GM04503 (cell line): ENCODE measurements at places on chromosomes 7 and 10.
A peak's percentile ranks its signal among the peaks of the same experiment; 100 is the strongest.

DNA sequence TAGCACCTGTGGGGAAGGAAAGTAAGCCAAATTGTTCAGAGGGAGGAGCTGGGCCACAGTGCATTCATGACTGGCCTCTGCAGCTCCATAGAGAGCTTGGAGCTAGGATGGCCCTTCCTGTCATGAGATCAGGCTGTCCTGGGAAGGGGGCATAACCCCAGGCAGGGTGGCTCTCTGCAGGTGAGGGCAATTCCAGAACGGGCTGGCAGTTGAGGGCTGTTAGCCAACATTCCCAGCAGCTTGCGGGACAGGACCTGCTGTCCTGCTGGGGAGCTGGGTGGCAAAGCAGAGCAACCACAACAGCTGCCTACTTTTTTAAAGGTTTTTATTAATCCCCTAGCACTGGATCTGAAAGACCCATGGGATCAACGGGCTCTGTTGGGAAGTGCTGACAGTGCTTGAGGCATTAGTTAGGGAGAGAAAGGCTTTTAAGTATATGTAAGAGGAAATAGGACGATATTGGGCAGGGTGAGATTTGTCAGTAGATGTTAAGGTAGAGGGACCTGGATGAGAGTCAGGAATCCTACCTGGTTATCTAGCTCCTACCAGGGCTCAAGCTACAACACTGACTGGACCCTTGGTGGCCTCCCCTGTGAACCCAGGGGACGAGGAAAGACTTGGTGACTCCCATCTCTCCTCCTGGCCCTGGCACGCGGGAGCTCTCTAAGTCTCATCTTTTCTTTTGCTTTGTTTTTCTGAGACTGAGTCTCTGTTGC lies 77.8 kb downstream of the NAMPT start:
- no peak for DNase-seq

- DNase-seq, result no peak
Measured at GRCh38 chr7:2802504-2803341, 41.4 kb downstream of the GNA12 start.

GRCh38 chr7:14937581-14937980 lies 35.0 kb upstream of the DGKB start:
- no peak for DNase-seq

GRCh38 chr7:24882989-24883621 lies 96.9 kb downstream of the OSBPL3 start:
- DNase-seq, result peak; percentile 72

DNA sequence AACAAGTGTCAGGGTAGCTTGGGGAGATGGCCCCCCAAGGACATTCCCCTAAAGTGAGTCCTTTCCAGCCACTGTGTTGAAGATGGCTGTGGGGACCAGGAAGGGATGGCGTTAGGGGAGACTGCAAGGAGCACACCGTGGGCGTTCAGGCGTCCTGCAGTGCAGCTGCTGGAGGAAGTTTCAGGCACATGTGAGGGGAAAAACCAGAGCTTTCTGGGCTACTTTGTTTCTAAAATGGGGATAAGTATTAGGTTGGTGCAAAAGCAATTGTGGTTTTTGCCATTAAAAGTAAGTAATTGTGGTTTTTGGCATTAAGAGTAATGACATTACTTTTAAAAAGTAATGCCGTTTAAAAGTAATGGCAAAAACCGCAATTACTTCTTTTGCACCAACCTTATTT lies 14.3 kb downstream of the PRF1 start:
- DNase-seq, result no peak

GRCh38 chr10:52541006-52541473 lies 227.0 kb downstream of the DKK1 start:
- DNase-seq, result peak; percentile 75

- no peak for DNase-seq
Measured at GRCh38 chr10:59388671-59388976, 26.3 kb upstream of the FAM13C start.

DNA sequence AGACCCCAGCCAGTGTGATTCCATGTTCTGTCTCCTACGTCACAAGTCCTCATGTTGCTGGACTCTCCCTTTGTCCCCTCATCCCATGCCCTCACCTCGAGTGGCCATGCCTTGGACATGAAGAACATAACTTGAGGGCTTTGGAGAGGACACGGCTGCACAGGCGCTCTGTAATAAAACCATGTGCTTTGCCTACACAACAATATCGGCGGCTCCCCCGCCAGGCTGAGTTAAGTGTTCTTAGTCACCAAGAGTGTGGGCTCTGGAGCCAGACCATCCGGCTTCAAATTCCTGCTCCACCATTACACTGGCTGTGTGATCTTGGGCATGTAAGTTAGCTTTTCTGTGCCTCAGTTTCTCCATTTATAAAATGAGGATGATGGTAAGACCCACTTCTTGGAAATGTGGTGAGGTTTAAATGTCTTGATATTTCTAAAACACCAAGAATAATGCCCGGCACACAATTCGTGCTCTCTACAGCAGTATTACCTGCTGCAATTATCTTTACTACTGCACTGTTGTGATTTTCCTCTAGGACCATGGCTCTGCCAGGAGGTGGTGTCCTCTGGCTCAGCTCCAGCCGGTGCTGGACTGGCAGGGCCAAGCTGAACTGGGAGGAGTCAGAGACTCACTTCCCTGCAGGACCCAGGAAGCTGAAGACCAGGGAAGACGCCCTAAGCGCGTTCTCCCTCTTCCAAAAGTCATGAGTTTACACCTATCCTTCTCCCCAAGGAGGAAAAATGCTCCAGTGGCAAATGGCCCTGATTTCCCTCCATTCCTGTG lies 15.7 kb downstream of the SLIT1 start:
- DNase-seq, result no peak

GRCh38 chr7:140212100-140212881 lies 35.5 kb upstream of the KDM7A start:
- DNase-seq, result no peak

DNA sequence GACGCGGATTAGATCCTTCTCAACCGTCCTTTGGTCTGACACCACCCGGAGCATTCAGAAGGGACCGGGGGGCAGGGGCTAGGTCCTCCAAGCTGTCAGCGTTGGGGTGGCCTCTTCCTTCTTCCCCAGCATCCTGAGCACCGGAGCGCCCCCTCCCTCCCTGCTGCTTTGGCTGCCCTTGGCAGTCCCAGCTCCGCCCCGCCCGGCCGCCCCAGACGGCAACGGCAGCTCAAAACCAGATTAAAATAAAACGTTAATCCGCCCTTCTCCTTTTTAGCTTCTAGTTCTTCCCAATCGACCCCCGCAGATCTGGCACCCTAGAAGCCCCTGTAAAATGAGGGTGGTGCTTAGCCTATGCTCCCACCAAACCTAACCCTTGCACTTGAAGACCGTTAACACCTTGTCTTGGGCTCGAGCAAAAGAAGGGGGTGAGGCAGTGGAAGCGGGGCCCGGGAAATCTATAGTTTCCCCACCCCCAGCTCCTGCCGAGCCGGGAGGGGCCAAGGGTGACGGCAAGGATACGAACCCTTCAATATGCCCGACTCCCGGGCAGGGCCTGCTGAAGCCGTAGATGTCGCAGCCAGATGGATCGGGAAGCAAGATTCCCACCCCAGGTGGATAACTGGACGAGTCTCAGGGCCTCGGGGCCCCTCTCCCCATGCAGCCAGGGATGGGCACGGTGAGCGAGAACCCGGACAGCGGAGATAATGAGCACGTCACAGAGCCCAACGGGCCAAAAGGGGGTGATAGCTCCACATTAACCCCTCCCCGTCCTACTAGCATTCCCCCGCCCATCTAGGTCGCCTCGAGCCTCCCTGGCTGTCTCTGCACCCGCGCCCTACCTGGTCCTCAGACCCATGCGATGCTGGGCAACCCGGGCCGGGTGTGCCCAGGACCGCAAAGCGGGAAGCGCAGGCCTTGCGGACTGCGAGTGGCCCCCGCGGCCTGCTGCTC lies 169.7 kb downstream of the NRF1 start:
- no peak for DNase-seq

DNA sequence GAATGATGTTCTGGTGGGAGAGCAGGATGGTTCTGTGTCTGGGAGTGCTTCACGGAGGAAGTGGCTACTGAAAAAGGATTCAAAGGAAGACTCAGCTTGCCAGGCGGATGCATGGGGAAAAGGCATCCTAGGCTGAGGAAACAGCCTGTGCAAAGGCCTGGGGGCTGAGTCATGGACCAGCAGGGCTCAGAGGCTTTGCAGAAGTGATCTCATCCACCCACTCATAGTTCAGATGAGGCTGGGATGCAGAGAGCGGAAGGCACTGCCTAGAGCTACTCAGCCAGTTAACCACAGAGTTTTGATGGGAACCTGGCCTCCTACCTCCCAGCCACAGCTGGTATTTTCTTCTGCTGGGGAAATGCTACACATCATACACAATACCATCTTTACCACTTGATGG lies 15.8 kb upstream of the ADAMTS14 start:
- DNase-seq, result peak; percentile 96

DNA sequence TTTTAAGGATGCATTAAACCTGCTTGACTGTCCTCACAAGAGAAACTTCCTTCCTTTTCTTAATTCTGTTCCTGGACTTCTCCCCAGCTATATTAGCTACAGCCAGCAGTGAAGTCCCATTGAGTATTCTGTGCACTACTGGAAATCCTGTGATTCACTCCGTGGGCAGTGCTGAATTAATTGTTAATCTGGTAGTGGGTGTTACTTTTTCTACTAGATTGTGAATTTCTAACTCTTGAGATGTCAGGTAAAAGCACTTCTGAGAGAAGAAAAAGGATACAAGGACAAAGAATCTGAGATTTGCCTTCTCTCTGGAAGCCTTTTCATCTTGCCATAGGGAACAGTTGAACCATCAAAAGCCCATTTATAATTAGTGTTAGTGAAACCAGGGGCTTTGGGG lies 33.9 kb downstream of the CYCS start:
- DNase-seq, result no peak

DNA sequence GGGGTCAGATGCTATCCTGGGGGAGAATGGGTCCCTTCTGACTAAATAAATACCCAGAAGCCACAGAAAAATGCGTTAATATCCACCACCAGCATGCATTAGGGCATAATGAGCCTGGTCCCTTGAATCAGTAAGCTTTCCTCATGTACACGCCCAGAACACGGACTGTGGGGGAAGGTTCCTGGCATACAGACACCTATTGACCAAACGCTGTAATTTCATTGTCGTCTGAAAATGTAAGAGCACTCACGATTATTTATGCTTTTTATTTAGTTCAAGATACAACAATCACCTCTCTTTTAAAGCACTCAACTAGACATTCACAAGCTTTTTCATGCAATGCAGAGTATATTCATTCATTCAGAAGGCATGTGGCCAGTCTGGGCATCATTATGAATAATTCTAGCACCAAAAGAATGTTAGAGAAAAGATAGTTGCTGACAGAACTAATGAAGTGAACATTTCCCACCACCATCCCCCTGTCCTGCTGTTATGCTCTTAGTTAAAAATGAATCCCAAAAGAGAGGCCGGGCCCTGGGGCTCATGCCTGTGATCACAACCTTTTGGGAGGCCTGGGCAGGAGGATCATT lies 101.0 kb downstream of the SVIL start:
- DNase-seq, result no peak

- no peak for DNase-seq
Measured at GRCh38 chr7:154440651-154441050, 388.5 kb downstream of the DPP6 start.

DNA sequence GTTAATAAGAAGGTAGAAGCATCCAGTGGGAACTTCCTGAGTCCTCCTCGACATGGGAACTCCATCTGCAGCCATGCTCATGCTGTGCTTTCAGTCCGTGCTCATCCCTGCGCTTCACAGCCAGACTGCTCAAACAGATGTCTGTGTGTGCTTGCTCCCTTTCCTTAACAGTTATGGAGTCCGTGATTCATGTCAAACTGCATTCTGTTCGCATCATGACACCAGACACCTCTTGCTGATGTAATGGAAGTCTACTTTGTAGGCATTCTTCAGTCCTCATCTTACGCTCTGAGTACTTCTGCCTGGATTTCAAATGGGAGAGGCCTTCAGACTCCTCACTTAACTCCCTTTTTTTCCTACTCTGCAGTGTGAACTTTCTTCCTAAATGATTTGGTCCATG lies 304.9 kb downstream of the SUGCT start:
- DNase-seq, result no peak

GRCh38 chr10:119139464-119140067 lies 25.9 kb downstream of the SFXN4 start:
- DNase-seq, result no peak

GRCh38 chr7:22668971-22669401 lies 58.0 kb upstream of the IL6 start:
- DNase-seq, result no peak

DNA sequence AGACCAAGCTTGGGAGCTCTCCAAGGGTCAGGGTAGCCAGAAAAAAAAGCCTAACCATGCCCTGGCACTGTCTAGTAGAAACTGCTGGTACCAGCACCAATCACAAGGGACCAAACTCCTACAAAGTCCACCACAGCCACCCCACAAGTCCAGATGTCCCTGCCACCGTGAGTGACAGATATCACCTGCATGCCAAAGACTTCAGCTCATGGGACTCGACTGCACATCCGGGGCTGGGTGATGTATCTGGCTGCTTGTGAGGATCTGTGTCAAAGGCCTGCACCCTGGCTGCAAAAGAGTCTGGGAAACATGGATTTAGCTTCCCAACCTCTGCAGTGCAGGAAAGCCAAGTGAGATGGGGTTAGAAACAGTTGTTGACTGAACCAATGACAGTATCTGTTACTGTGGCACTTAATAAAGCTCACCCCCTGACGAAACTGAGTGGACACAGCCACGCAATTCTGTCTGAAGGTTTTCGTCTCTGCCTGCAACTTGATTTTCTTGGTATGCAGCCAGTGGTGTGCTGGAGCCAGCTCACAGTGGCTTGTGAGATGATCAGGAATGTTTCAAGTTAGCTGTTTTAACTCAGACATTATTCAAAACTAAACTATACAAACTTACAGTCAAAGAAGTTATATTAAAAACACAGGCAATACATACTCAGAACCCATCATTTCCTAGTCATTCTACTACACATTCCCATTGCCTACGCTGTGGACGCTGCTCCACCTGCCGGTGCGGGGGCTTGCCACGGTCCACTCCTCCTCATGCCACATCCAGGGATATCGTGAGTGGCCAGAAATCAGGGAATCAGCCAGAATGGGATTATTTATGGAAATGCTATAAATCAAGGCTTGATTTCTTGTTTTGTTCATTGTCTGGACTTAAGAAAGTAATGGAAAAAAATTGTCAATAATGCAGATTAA lies 9.2 kb downstream of the ZNF488 start:
- DNase-seq, result no peak

DNA sequence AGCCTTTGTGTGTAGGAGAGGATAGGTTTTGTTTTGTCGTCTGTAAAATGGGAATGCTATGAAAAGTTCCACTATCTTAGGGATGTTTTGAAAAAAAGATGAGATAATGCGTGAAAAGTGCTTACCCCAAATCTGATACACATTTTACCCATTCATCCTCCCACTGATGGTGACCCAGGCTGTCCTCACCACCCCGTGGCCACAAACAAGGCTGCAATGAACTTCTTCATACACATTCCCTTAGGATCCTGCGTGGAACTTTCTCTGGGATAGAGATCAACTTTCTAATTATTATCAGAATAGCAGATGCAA lies 399 bp upstream of the OGDHL start:
- DNase-seq, result no peak

- no peak for DNase-seq
Measured at GRCh38 chr10:52387744-52388143, 73.7 kb downstream of the DKK1 start.

DNA sequence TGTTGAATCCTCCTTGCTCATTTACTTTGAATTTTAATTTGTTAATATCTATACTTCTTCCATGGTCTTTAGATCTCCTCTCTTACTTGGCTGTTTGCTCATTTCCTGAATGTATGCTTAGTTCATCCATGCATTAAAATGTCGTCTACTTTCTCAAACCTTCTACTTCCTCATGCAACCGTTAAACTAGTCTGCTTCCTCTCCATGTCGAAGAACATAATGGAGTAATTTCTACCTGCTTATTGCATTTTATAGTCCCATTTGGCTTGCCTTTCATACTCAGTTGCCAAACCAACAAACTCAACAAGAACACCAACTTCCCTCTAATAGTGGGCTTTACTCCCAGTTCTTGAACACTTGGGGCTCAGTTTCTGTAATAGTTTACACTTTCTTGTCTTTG lies 43.8 kb upstream of the SEMA3D start:
- DNase-seq, result no peak
